Caco-2 (cell line): ENCODE measurements at places on chromosomes 4 and X.

DNA sequence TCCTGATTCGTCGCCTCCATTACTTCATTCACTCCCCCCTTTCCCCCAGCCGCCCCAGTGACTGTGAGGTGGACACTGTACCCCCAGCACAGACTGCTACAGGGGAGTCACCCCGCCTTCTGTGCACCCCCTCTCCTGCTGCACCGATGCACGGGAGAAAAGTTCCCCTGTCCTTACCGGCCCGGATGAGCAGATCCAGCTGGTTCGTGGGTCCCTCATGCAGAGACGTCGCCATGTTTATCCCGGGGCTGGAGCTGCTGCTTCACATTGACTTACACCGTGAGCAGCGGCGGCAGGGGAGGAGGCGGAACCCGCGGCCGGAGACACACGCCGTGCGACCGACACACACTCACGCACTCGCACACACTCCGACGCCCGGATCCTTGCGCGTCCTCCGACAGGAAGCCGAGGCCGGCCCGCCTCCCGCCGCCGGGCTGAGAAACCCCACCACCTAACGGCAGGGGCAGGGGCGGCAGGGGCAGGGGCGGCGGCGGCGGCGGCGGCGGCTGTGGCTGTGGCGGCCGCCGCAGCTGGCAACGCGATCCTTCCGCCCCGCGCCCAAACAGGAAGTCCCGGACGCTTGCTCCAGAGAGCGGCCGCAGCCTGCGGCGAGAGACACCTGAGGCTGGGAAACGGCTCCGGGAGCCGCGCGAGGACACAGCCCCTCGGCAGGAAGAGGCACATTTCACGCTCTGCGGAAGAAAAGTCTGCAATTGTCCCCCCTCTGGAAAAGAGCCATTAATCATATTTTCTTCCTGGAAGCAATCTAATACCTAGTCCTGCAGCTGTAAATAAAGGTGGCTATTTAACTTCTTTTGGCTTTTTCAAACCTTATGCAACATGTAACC, 68.6 kb downstream of the NOCT start:
- DNase-seq, result peak; percentile 93

- no peak for DNase-seq
Observed at GRCh38 chrX:17617806-17618205, 119.5 kb upstream of the SCML1 start.

GRCh38 chr4:114613560-114613959, 15.0 kb downstream of the UGT8 start:
- DNase-seq, result no peak

GRCh38 chr4:168677063-168677462, 180.2 kb downstream of the PALLD start:
- DNase-seq, result no peak

DNA sequence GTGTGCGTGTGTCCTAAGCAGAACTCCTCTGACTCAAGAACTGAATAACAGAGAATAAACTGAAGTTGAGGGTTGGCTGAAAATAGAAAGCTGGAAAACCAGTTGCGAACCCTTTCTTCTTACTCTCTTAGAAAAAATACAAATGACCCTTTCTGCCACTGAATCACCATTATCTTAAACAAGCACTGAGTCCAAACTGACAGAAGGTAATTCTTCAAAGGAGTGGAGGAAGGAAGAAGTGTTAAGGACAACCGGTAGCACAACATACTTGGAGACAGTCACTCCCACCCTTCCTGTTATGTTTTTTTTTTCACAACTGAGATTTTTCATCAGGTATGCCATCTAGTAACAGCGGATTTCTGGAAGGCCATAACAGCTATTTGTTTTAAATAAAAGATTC, 38.1 kb downstream of the HELQ start:
- DNase-seq, result peak; percentile 61

- peak; percentile 67 for DNase-seq
Observed at GRCh38 chr4:18689308-18690115, 668.0 kb upstream of the LCORL start.

DNA sequence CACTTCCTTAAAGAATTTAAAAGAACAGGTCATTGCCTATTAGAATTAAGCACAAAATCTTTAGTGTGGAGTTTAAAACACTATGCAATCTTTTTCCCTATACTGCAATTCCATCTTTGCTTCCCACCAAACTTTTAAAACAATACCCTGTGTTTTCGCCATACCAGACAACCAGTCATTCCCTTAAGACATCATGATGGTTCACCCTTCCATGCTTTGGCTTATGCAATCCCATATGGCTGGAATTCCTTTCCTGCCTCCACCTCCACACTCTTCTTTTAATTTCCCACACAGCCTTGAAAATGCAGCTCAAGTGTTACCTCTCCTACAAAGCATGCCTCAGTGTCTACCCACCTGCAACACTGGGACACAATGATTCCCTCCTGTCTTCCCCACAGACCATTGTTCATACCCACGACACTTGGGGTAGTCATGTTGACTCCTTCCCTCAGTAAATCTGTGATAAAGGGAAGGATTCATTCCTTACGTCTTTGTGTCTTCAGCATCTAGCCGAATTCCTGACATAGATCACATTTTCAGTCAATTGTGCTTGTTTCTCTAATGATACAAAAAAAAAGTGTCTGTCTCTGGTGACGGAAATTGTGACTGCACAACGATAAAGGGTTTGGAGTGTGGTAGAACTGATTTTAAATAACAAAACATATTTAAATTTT, 166.3 kb downstream of the FNIP2 start:
- DNase-seq, result no peak

GRCh38 chrX:129980540-129981199, 1.8 kb upstream of the BCORL1 start:
- DNase-seq, result no peak

- DNase-seq, result no peak
Observed at GRCh38 chr4:23120374-23120773, 427.6 kb downstream of the GBA3 start.

- no peak for DNase-seq
Observed at GRCh38 chr4:87523307-87523706, 5.9 kb downstream of the SPARCL1 start.

DNA sequence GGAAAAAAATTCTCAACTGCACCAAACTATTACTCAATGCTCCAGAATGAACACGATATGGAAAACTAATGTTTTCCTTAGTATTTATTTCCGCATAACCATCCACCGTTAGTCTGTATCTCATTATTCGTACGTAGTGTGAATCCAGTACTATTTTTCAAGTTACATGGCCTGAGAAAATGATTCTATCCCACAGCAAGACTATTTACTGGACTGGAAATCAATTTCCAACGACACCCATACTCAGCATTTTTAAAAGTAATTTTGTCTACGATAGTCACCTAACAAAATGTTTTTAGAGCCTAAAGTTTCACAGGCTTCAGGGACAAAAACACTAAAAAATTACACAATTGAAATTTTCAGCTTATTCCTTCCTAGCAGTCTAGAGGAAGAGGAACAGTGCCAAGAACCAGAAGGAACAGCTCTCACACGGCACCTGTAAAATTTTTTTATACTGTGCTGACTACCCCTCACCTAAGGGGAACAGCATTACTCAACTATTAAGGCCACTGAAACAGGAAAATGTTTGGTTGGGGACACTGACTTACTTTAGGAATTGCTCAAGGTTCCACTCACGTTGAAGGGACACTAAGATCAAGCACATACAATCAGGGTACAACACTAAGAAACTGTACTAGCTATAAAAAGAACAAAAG, 9.6 kb downstream of the UBE2D3 start:
- DNase-seq, result no peak

GRCh38 chrX:72050011-72050410, 81.7 kb downstream of the RTL5 start:
- DNase-seq, result no peak

DNA sequence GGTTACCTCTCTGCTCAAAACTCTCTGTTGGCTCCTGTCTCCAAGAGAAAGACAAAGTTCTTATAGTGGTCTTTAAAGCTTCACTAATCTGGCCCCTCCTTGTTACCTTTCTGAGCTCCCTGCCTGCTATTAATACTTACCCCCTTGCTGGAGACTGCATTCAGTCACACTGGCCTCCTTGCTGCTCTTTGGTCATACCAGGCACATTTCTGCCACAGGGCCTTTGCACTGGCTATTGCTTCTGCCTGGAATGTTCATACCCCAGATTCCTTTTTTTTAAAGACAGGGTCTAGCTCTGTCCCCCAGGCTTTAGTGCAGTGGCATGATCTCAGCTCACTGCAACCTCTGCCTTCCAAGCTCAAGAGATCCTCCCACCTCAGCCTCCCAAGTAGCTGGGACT, 15.9 kb upstream of the RAB9A start:
- no peak for DNase-seq

GRCh38 chrX:115576676-115577075, 15.7 kb downstream of the PLS3 start:
- no peak for DNase-seq

DNA sequence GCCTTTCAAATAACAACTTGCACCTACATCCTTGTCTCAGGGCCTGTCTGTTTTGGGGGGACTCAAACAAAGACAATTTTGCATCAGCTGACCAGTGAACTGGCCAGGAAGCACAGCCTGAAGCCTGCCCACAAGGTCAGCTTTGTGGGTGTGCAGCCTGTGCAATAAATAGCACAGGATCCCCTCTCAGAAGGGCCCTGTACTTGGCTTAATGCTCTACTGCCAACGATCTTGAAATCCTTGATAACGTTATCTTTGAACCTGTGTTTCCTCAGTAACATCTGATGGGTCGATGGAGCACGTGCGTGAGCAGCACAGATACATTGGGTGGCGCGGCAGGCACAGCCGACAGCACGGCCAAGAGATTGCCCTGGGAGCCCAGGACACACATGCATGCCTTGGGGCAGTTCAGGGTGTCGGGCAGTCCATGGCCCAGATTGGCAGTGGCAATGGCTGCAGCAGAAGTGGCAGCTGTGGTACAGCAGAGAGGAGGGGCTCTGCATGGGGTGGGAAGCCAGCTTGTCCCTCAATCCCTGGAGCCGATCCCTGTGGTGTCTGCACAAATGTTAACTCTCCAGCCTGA, 58.8 kb upstream of the ATP6AP2 start:
- no peak for DNase-seq

- no peak for DNase-seq
Observed at GRCh38 chr4:60455380-60455779, 744.7 kb upstream of the ADGRL3 start.
